NCI-H460 (cell line): ENCODE measurements at places on chromosomes 7 and 10. TPM values are rescaled to one million over a fixed set of nuclear protein-coding genes. Genes with fewer than 3 reads are reported as not detected.
A peak's percentile ranks its signal among the peaks of the same experiment; 100 is the strongest.

Gene AGAP9
- total RNA-seq = 3.6 and 6.1 TPM in 2 replicates

Gene TLX1
- not detected in 2 replicates for total RNA-seq

Gene C7orf33
- total RNA-seq = not detected in 2 replicates

Gene RAPGEF5
- total RNA-seq = 0.84 and 0.87 TPM in 2 replicates

GRCh38 chr10:31822616-31823318 lies 105.9 kb downstream of the ARHGAP12 start:
- DNase-seq = no peak

GRCh38 chr7:141700296-141700847 lies 1.6 kb downstream of the DENND11 start:
- DNase-seq = no peak

Gene ZNF467
- total RNA-seq = 3.3 TPM in 2 replicates

DNA sequence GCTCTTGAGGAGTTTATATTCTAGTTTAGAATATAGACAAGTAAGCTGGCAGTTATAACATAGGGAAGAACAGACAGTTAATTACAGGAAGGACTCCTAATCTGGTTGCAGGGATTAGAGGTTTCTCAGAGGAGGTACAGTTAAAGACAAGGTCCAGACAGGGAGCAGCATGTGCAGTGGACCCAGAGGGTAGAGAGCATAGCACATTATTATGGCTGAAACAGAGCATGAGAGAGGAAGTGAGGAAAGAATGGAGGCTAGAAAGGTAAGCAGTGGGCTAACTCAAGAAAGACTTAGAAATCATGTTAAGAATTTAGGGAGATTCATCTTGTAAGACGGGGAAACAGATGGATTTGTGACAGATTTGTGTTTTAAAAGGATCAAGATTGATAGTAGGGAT lies 9.7 kb downstream of the MIOS start:
- DNase-seq = no peak

Gene TWIST1
- not detected in 2 replicates for total RNA-seq

GRCh38 chr10:11553773-11554381 lies 57.6 kb downstream of the USP6NL start:
- no peak for DNase-seq

Gene TRPV5
- total RNA-seq = not detected in 2 replicates

Gene MARCHF5
- 8.5 and 9.7 TPM in 2 replicates for total RNA-seq

Gene SPDYE6
- not detected in 2 replicates for total RNA-seq

DNA sequence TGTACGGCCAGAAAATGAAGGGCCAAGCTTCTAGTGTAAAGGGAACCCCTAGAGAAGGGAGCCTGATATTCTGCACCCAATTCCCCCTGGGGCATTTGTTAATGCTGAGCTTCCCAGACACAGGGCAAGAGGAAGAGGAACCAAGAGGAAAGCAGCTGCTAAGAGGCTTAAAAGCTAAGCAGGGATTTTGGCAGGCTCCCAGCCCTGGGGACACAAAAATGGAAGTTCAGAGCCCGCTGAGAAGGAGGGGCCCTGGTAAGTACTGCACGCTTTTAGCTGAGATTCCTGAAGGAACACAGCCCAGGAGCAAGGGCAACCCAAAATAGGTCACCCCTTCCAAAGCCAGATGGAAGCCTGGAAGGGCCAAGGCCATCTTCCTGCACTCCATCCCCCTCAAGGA lies 387.3 kb upstream of the MGMT start:
- no peak for DNase-seq

Gene LIPF
- total RNA-seq = not detected in 2 replicates

DNA sequence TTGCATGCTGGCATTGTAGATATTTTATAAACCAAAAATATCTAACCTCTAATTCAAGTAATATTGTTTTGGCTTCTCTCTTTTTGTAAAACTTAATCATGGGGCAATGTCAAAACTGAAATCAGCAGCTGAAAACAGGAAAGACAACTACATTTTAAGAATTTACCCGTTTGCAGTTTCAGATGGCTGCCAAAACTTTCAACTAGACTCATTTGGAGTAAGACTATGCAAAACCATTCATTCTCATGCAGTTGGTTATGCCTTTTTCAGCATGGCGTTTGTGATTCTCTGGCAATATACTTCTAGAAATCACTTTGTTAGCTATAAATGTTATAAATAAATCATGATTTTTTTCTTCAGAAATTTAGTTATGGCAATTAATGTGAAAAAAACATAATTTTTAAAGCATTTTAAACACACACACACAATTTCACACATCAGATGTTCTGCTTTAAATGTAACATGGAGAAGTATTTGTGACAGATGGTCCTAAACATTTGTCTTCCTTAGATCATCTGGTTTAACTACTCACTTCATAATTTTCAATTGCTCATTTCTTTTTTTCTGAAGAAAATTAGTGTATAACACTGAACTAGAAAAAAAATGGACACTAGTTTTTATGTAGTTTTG lies 116.4 kb downstream of the ITGB8 start:
- no peak for DNase-seq

Gene INSYN2A
- 0.12 and 0.17 TPM in 2 replicates for total RNA-seq

- no peak for DNase-seq
Measured at GRCh38 chr7:1011297-1012003, 28.5 kb downstream of the CYP2W1 start.

DNA sequence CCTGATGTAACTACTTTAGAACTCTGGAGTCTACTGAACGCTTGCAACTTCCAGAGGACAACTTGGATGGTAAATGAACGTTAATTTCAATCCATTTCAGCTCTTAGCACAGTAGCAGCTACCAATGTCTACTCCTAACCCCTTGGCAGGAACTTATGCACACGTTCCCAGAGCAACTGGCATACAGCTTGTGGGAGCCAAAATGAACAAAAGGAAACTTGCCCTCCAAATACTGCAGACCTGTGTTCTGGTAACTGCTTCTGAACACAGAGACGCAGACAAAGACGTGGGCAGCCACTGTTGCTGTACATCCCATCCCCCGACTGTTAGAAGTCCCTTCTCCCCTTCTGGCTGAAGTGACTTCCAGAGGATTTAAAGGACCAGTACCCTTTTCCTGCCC lies 61.3 kb downstream of the XPNPEP1 start:
- DNase-seq = no peak

- no peak for DNase-seq
Measured at GRCh38 chr10:33734393-33735155, 400.1 kb upstream of the NRP1 start.

DNA sequence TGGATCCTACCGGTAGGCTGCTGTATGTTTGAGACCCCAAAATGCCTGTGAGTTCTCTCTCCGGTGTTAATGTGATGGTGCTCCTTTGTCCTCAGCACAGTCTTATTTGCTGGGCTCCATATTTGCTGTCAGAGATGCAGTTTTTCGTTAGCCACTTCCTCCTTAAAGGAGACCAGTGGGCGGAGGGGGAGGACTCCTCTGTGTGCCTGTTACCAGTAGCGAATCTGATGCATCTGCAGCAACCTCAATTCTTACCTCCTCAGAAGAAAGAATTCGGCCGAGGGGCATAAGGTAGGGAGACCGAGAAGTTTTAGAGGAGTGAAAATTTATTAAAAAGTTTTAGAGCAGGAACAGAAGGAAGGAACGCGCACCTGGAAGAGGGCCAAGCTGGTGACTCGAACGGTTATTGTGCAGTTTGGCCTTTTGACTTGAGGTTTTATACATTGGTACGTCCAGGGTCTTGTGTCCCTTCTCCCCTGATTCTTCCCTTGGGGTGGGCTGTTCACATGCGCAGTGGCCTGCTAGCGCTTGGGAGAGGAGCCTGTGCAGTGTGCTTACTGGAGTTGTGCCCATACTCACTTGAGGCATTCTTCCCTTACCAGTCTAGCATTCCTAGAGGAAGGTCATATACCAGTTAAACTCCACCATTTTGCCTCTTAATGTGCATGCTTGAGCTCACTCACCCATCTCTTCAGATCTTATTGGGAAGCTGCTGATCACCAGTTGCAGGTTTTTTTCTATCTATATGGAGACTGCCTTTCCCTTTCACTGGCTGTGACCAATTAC lies 49.5 kb downstream of the GNAI1 start:
- no peak for DNase-seq

Gene INMT
- not detected in 2 replicates for total RNA-seq

DNA sequence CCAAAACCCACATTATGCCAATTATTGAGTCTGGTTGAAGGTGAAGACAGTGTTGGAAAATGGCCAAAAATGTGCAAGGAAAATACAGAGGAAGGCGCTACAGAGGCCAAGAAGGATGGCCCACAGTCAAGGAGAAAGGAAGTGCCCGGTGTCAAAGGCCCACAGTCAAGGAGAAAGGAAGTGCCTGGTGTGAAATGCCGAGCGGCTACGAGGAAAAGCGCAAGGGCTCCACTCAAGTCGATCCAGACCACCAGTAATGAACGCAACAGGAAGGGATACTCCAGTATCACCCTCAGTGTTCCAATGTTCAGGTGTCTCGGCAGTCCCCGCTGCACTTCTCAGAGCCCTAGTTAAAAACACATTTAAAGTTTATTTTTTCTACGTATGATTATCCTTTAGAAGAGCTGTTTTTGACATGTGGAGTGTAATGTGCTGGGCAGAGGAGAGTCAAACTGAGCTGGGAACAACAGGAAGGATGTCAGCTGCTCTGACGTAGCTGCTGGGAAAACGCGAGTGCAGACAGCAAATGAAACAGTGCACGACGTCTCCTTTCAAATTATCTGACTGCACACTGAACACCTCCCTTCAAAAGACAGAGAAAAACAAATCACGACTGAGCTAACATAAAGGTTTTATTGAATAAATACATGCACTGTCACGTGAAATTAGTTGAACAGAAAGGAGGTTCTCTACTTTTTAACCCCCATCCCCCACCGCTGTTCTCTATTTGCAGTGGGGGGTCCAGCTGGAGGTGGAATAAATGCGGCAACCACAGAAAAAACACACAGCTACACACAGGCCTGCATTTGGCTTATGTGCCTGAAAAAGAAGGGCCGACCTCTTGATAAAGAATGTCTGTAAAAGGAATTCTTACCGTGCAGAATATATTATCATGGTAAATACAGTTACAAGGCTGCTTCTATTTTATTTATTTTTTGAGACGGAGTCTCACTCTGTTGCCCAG lies 26.1 kb upstream of the NCAPG2 start:
- no peak for DNase-seq

Gene NHLRC2
- total RNA-seq = 22.9 and 27.3 TPM in 2 replicates

Gene HOXA1
- total RNA-seq = 0.87 TPM in 1 of 2 replicates, not detected in the other

- DNase-seq = no peak
Measured at GRCh38 chr7:123727071-123727837, 21.5 kb downstream of the WASL start.

DNA sequence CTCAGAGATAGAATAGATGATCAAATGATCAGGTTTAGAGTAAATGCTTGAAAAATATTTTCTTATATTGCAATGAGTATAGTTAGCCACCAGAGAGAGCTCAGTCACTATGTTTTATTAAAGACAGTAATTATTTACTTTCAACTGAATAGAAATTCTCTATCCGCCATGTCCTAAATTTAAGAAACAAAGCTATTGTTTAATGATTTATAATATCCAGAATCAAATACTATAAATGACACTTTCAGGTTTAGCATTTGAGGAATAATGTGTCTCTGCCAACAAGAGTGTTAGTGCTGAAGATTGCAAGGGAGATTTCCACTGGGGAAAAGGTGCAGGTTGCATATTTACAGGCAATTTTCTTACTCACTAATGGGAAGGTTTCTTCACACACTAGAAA lies 184.7 kb downstream of the DGKB start:
- peak; percentile 9 for DNase-seq

Gene TMEM270
- total RNA-seq = 0.55 TPM in 1 of 2 replicates, not detected in the other

GRCh38 chr7:147852833-147853232 lies 737.7 kb upstream of the C7orf33 start:
- DNase-seq = no peak
